Cardiac atrium fibroblast (primary cell): ENCODE measurements at places on chromosomes 1 and 21. TPM values are rescaled to one million over a fixed set of nuclear protein-coding genes. Genes with fewer than 3 reads are reported as not detected.

Gene CGN
- under 0.01 TPM in 1 of 2 replicates, not detected in the other for total RNA-seq

Gene SPRR2E
- not detected in 2 replicates for total RNA-seq

Gene ADAMTS5
- 1.1 and 2.1 TPM in 2 replicates for total RNA-seq

Gene CCDC17
- 0.32 and 0.54 TPM in 2 replicates for total RNA-seq

Gene HOOK1
- total RNA-seq, result not detected in 2 replicates

Gene VTCN1
- total RNA-seq, result not detected in 2 replicates

Gene MRPS6
- total RNA-seq, result 4.3 and 13.3 TPM in 2 replicates

Gene PDC
- not detected in 2 replicates for total RNA-seq

Gene APOBEC4
- total RNA-seq, result not detected in 2 replicates

Gene MYCL
- total RNA-seq, result 0.54 and 0.81 TPM in 2 replicates

Gene IGSF3
- 6.0 and 7.4 TPM in 2 replicates for total RNA-seq

Gene C4BPA
- total RNA-seq, result under 0.01 TPM in 1 of 2 replicates, not detected in the other

Gene KPRP
- total RNA-seq, result not detected in 2 replicates

Gene CHAF1B
- total RNA-seq, result 2.9 and 3.6 TPM in 2 replicates

Gene DMRTA2
- not detected in 2 replicates for total RNA-seq

Gene SPRR2B
- total RNA-seq, result not detected in 2 replicates

Gene NEK2
- total RNA-seq, result 3.1 and 4.4 TPM in 2 replicates

Gene ADGRB2
- total RNA-seq, result 2.5 and 3.9 TPM in 2 replicates

Gene ACTL8
- total RNA-seq, result not detected in 2 replicates

Gene RABIF
- total RNA-seq, result 2.3 and 5.3 TPM in 2 replicates

Gene LCE2B
- total RNA-seq, result not detected in 2 replicates

Gene CNR2
- not detected in 2 replicates for total RNA-seq

Gene MYBPHL
- total RNA-seq, result not detected in 2 replicates

Gene PROK1
- total RNA-seq, result not detected in 2 replicates

Gene SERINC2
- total RNA-seq, result 7.2 and 9.1 TPM in 2 replicates

Gene KCNN3
- total RNA-seq, result under 0.01 and 0.16 TPM in 2 replicates

Gene ESRRG
- total RNA-seq, result not detected in 2 replicates

Gene IGSF21
- total RNA-seq, result not detected in 2 replicates

Gene SCNM1
- 25.1 and 30.7 TPM in 2 replicates for total RNA-seq

Gene ELF3
- total RNA-seq, result not detected in 2 replicates

Gene APH1A
- 87.3 and 95.1 TPM in 2 replicates for total RNA-seq

Gene KCNE1
- not detected in 2 replicates for total RNA-seq

Gene BGLAP
- 1.4 TPM in 1 of 2 replicates, not detected in the other for total RNA-seq

Gene TEX38
- not detected in 2 replicates for total RNA-seq

Gene FCGR1A
- total RNA-seq, result not detected in 2 replicates

Gene VCAM1
- total RNA-seq, result 0.18 and 6.0 TPM in 2 replicates

Gene IFNLR1
- total RNA-seq, result under 0.01 TPM in 1 of 2 replicates, not detected in the other

Gene BCAR3
- total RNA-seq, result 44.8 and 45.7 TPM in 2 replicates

Gene LDLRAD1
- total RNA-seq, result not detected in 2 replicates

Gene TM2D1
- total RNA-seq, result 54.0 and 84.4 TPM in 2 replicates

Gene RNU1-1
- total RNA-seq, result not detected in 2 replicates

Gene SGIP1
- 0.81 and 3.2 TPM in 2 replicates for total RNA-seq
